ENCODE measurements at places on chromosomes 4 and X.

DNA sequence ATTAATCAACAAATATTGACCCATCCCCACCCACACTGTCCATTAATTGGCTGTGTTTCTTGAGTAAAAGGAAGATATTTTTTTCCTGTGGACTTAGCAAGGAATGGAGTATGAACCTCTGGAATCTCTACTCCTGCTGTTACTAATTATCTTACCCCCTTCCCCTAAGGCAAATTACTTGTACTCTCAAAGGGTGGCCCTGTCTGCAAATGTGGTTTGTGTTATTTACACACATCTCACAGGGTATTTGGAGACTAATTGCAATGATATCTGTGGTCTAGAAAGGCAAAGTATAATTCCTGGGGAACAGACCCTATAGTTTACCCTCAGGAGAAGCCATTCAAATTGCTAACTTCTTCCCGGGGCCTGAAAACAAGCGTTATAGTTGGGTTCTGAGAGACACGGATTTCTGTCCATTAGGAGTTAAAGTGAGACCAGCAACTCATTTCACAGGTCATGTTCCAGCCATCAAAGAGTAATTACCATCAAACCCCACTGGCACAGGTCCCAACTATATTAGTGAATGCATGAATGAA is 133.0 kb upstream of the RASGEF1B start:
- DNase-seq, result no peak

GRCh38 chr4:39712819-39713607 is 15.1 kb downstream of the UBE2K start:
- no peak for DNase-seq

DNA sequence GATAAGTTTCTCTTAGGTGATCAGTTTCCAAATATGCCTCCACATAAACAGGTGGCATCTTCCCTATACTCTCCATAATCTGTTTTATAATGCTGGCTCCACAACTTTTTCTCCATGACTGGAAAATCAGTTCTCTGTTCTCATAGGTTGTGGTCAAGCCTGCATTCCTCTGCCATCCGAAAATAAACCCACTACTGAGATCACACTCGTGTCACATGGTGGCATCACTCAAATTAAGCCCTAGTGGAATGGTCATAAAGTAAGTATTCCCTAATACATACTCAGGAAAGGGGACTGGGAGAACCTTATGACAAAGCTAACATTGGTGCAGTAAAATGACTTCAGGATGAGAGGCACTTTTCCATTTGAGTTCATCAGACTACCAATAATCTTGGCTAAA is 37.6 kb downstream of the MAGED4B start:
- no peak for DNase-seq

DNA sequence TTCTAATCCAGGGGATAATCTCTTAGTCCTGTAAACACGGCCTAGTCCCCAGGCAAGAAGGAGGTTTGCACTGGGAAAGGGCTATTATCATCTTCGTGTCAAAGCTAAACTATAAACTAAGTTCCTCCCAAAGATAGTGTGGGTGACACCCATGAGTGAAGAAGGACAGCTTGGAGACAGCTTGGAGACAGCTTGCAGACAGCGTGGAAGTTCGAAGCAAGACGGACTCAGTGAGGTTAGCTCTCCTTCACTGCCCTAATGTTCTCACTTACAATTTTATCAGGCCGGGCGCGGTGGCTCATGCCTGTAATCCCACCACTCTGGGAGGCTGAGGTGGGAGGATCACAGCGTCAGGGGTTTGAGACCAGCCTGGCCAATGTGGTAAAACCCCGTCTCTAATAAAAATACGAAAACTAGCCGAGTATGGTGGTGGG is 19.2 kb upstream of the PLCXD1 start:
- no peak for DNase-seq

GRCh38 chrX:11264925-11265324 is 28.3 kb upstream of the AMELX start:
- DNase-seq, result no peak

DNA sequence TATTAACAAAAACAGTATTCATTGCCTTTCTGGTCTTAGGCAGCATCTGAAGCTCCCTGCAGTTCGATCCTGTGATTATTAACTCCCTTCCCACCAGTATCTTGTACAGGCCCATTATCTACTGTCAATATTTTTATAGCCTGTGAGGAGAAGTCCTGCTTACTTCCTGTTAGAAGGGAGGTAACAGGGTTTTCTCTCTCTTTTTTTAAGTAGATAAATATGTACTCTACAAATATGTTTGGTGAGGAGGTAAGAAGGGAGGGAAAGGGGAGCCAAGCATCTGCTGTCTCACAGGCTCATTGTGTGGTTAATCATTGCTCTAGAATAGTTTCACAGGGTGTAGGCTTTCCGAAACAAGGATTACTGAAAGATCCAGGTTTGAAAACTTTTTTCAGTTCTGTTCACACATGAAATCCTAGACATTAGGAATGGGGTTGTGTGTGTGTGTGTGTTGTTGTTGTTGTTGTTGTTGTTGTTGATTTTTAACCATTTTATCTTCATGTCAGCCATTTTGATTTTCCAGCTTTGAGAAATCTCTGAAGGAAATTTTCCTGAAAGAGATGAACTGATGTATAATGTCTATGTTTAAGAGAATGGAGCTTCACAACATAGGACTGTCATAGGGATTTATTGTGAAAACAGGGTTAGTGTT is 14.2 kb downstream of the ATOH1 start:
- no peak for DNase-seq

GRCh38 chr4:123622572-123622971 is 226.0 kb downstream of the SPRY1 start:
- DNase-seq, result no peak

DNA sequence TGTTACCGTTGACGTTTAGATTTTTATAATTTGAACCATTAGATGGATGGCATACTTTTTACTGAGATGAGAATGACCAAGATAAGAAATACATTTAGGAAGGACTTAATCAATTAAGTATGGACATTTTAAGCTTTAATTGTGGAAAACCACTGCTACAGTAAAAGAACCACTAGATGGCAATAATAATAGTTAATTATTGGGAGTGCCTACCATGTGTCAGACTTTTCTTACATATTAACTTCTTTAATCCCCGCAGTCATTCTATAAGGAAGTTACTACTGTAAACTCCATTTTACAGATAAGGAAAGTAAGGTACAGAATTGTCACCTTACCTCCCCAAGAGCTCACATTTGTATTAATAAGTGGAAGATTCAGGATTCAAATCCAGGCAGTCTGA is 48.5 kb upstream of the MYOZ2 start:
- no peak for DNase-seq

- no peak for DNase-seq
Observed at GRCh38 chr4:16202598-16202997, 23.7 kb downstream of the TAPT1 start.

DNA sequence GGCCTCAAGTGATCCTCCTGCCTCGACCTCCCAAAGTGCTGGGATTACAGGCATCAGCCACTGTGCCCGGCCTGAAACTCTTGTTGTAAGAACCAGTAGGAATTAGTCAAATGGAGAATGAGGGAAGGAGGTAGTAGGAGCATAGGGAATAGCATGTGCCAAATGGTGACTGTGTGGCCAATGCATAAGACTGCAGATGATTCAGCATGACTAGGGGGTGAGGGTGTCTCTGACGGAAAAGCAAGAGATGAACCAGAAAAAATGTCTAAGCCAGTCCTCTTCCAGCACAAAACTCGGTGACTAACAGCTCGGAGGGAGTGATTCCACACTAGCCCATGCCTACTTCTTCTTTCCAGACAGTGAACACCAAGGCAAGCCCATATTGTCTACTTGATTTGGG is 58.2 kb upstream of the DUSP21 start:
- DNase-seq, result no peak

- DNase-seq, result no peak
Observed at GRCh38 chr4:147786031-147786430, 54.1 kb downstream of the ARHGAP10 start.

- DNase-seq, result no peak
Observed at GRCh38 chr4:139866276-139866962, 200.8 kb downstream of the MGST2 start.

DNA sequence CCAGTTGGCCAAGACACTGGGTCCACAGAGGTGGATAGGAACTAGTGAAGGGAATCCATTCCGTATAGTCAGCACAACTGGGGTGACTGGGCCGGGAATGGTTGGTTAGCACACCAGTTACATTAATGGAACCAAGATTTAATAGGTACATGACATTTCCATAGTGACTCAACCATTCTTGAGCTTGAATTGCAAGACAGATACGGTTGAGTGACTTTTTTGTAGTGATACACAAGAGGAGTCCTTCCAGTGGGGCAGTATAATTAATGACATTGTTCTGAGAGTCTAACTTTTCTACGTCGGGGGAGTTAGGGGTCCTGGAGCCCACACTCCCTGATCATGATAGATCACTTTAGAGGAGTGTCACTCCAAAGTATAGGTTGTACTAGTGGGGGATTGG is 211.6 kb upstream of the CXCL13 start:
- DNase-seq, result no peak

DNA sequence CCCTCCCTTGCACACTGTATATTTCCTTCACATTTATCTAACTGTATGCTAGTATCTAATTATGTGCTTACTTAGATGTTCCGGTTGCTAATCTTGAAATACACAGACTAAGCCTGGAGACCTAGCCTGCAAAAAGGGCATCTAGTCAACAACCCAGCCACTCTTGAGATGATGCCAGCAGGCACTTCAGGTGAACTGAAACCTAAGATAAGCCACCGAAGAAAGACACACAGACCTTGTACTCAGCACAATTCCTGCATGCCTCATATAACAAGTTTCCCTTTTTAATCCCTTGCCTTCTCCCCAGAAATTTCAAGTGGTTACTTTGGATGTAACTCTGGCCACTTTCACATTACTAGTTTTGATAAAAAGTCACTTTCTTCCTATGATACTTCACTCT is 2506.6 kb downstream of the ARAP2 start:
- DNase-seq, result no peak

DNA sequence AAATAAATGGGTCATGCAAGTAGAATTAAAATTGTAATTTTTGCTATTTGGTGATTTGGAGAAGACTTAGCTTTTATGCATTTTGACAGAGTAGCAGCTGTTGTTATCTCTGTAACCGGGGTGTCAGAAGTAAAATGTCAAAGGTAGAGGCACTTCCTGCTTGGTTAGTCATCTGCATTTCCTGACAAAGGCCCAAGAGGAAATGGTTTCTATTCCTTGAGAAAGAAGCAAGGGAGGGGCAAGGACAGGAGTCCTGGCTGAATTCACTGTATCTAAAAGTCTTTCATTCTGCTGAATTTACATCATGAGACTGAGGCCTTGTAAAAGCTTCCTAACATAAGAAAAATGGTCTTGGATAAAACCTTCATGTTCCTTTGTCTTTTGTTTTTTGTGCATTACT is 550.9 kb upstream of the BOD1L1 start:
- DNase-seq, result no peak

DNA sequence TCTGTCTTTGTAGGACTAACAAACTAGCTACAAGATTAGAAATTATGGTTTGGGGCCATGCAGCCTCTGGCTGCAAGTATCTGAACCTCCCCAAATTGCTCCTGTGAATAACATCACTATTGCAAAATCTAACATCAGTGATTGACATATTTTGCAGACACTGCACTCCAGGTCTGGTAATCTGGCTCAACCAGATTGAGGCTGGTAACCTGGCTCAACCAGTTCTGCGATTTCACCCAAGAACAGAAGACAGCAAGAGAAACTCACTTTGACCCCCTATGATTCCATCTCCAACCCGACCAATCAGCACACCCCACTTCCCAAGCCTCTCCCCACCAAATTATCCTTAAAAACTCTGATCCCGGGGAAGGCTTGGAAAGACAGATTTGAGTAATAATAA is 20.9 kb downstream of the SPIN3 start:
- DNase-seq, result no peak

GRCh38 chrX:14476205-14476604 is 53.1 kb upstream of the GLRA2 start:
- DNase-seq, result no peak

DNA sequence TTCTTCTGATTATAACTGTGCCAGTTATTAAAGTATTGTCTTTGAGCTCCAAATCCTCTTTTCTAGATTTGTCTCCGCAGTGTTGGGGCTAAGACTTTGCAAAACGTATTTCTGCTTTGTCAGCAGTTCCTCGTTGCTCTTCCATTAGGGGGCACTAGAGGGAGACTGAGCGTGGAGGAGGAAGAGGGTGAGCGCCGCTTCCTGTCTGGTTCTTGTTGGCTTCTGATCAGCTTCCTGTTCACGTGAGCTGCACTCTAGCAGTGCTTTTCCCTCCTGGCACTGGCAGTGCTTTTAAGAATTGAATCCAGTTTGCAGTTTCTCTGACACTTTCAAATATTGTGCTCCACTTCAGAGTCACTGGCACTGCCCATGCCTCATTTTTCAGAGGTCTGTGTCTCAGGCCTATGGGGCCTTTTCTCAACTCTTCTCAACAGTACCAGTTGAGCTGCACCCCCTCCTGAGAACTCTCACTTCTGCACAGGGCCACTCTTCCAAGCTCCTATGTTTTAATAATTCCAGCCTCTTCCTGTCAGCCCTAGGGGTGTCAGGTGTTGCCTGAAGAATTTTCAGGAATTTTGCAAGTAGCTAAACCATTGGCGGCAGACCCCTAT is 54.4 kb upstream of the LCORL start:
- peak; percentile 7 for DNase-seq

- DNase-seq, result no peak
Observed at GRCh38 chrX:152942077-152942442, 44.2 kb downstream of the ZNF185 start.

GRCh38 chrX:108257556-108257955 is 166.0 kb downstream of the ATG4A start:
- no peak for DNase-seq

- DNase-seq, result no peak
Observed at GRCh38 chr4:148004228-148004857, 272.5 kb downstream of the ARHGAP10 start.

GRCh38 chr4:99705891-99706290 is 48.3 kb upstream of the C4orf54 start:
- DNase-seq, result no peak

DNA sequence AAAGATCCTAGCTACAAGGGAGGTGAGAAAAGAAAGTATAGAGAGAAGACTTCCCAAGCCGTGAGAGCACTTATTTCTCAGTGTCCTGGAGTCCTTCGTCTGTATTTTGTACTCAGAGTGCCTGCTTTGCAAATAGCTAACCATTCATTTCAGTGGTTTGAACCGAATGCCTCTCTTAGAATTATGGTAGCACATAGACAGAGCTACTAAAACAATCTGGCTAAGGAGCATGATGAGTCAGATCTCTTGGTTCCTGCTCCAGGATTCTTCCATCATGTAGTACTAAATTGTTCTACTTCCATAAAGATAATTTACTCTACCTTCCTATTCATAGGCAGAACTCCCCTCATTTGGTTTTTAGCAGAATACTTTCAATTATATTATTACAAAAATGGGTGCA is 946.6 kb downstream of the STIM2 start:
- DNase-seq, result no peak

GRCh38 chr4:137530176-137530575 is 2.1 kb downstream of the PCDH18 start:
- no peak for DNase-seq

GRCh38 chrX:25131055-25131454 is 115.3 kb upstream of the ARX start:
- DNase-seq, result no peak
